ENCODE measurements at places on chromosomes 12 and 14.

- no peak for DNase-seq
These were observed 10.7 kb upstream of the TMBIM6 start for GRCh38 chr12:49730568-49731101.

DNA sequence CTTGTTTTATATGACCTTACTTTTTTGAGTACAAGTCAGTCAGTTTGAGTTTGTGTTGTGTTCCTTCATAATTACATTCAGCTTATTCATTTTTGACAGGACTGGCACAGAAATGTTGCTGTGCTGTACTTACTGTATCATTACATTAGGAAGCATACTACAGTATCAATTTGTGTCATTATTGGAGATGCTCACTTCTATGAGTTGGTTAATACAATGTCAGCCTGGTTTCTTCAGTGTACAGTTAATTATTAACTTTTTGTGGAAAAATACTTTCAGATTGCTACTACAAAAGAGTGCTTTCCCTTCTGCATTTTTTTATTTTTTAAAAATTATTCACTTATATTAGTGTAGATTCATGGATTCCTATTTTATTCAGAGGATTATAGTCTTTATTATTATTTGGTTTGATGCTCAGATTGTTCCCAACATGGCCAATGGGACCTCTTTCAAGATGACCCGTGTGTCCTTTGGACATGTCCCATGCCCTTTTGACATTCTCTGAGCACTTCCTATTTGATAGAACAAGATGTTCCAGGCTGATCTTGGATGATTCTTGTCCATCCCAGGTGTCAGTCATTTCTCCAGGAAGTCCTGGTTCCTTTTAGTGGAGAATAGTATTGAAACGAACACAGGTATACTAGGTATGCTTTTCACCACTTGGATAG lies 66.6 kb downstream of the MON2 start:
- DNase-seq, result no peak

GRCh38 chr14:102510616-102511520 lies 1.3 kb upstream of the ANKRD9 start:
- DNase-seq, result no peak

DNA sequence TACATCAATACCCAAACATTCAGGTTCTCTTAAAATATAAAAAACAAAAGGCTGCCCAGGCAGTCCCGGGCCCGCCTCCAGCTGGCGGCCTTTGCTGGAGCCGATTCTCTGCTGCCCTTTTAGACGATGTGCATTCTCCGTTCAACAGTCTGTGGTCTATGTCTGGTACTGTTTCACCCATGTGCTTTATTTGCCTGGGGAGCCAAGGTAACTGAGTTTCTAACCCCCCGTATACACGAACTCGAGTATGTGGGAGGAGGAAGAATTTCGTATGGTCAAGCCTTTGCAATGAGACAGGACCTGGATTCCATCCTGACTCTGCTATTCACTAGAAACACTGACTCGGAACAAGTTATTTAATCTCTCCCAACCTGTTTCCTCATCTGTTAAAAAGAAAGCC lies 54.1 kb upstream of the GPR68 start:
- no peak for DNase-seq

- DNase-seq, result no peak
These were observed 5.5 kb downstream of the KRT80 start for GRCh38 chr12:52186118-52186840.

- no peak for DNase-seq
These were observed 23.3 kb upstream of the EAPP start for GRCh38 chr14:34562776-34563150.

DNA sequence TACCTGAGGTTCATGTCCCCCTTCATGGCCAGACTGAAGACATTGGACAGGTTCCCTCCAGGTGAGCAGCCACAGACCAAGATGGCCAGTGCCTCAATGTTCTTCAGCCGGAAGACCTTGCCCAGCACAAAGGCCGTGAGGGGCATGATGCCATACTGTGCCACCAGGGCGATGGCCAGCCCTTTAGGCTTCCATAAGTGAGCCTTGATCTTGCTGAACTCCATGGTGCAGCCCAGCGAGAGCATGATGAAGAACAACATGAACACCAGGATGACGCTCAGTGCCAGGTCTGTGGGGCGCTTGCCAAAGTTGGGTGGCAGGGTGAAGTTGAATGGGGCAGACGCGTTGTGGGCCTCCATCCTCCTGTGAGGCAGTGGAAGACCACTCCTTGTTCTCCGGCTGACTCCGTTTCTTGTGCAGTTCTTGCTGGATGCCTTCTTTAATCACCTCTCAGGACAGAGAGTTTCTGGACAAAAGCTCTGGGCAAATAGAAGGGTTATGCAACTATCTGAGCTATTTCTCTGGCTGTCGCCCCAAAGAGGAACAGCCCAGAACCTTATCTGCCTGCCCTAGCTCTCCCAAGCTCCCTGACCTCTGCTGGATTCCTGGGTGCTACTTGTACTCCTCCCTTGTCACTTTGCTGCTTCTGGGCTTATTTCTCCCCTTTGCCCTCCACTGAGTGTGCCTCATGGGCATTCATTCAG lies at the start of gene SLC10A1:
SLC10A1 (minus strand) TSS at position 445 of the 704 bp plus-strand sequence; CDS start at position 359, 86 bp downstream.
- no peak for DNase-seq

- no peak for DNase-seq
These were observed 90.6 kb downstream of the VCPKMT start for GRCh38 chr14:50025776-50026175.

- DNase-seq, result no peak
These were observed 25.4 kb upstream of the CPM start for GRCh38 chr12:68958322-68958721.

DNA sequence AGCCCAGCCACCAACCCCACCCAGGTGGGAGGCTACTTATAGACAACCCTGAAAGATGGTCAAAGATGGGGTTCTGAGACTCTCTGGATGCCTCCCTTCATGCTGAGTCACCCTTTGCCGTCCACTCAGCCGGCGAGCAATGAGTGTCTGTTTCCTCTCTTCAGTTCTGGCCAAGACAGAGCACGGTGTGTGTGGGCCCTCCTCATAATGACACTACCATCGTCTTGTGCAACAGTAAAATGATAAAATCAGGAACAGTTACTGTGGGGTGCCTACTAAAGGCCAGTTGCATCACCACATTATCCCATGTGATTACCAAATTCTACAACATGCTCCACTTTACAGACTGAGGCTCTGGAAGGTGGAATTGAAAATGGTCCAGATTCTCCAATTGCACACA lies 7.0 kb upstream of the BDKRB1 start:
- DNase-seq, result peak; percentile 65

DNA sequence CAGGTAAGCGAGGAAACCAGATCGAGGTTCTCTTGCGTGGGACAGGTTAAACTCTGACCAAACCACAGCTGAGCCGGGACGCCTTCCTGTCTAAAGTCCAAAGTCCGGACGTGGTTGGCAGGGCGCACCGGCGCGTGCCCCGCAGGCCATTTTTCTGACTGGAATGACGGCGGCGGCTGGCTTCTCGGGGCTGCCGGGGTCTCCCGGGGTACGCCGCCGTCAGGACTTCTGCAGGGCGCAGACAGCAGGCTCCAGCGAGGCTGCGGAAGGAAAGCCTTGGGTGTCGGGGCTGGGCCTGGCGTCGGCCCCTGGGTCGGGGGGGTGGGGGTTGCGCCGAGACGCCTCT lies 32.8 kb downstream of the MIA2 start:
- DNase-seq, result no peak

DNA sequence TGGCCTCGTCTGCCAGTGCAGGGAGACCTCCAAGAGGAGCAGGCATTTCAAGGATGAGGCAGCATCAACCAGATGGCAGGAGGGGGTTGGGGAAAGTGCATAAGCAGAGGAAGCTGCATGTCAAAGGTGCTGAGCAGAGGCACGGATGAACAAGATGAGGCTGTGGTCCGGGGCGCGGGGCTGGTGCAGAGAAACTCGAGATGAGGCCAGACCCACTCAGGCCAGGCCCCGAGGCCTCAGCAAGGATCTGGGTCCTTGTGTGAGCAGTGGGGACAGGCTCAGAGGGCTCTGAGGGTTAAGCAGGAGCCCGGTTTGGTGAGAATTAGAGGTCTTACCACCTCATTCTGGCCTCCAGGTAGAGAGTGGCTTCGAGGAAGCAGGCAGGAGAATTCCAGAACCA lies 98.8 kb downstream of the DICER1 start:
- peak; percentile 56 for DNase-seq

- no peak for DNase-seq
These were observed 13.2 kb upstream of the SLC8A3 start for GRCh38 chr14:70201994-70202393.

DNA sequence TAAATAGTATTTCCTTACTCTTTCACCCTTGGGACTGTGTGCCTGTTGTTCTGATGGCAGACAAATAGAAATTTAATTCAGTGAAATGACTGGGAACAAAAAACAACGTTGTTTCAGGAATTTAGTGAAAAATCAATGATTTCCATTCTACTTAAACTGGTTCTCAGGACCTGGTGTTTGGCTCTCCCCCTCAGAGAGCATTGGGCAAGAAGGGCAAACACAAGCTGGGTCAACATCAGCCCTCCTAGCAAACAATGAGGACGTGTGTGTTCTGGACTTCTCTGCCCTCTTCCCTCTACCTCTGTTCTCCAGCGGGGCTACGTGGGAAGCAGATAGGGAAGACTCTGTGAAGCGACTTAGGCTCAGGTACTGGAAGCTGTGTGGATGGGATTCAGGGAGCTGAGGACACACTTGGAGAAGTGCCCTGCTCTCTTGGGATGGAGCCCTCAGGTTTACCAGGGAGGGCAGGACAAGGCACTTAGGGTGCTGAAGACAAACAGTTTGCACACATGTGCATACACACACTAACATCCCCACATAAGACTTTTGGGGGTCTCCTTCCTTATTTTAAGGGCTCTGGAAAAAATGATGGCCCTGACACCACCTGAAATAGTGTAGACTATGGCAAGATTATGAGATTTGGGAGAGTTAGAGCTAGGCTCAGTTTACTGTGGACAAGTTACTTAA lies 7.6 kb upstream of the SERPINA1 start:
- DNase-seq, result peak; percentile 18

DNA sequence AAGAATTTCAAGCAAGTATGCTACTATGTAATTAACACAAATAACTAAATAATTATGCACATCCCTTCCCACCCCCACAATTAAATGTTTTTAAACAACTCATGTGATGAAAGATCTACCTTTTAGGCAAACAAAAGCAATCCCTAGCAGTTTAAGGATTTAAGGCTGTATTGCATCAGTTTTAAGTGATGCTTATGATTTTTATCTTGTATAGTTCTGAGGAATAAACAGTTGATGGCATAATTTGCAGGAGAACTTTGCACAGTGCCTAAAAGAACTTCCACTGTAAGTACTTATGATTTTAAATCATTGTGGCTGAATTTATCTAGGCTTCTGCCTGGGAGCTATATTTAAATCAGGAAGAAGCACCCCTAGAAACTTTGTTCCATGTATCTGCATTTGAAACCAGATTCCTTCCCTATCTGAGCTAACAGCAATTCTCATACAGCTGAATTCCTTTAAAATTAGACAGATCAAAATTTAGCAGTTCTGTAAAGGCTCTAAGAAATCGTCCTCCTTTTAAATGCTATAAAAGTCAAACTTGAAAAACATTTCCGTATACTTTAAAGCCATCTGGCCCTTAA lies 388.6 kb downstream of the BCAT1 start:
- no peak for DNase-seq

GRCh38 chr12:107359382-107359781 lies 266.0 kb upstream of the CRY1 start:
- no peak for DNase-seq

GRCh38 chr12:19910681-19911080 lies 457.7 kb upstream of the PDE3A start:
- no peak for DNase-seq

DNA sequence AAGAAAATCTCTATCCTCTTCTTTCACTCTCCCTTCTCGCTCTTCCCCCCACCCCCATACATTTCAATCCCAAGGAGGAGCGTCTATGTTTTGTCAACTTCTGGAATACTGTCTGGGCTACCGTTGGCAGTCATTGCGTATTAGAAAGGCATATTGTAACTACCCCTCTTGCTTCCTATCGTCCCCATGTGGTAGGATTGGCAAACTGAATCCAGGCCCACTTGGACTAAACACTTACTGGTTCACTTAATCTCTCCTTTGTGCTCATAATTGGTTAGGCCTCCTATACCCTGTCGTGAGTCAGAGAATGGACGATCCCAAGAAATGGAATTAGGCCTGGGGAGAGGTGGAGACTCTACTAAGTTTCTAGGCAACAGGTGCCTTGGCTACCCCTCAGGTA lies 68.8 kb upstream of the SLC8A3 start:
- no peak for DNase-seq

DNA sequence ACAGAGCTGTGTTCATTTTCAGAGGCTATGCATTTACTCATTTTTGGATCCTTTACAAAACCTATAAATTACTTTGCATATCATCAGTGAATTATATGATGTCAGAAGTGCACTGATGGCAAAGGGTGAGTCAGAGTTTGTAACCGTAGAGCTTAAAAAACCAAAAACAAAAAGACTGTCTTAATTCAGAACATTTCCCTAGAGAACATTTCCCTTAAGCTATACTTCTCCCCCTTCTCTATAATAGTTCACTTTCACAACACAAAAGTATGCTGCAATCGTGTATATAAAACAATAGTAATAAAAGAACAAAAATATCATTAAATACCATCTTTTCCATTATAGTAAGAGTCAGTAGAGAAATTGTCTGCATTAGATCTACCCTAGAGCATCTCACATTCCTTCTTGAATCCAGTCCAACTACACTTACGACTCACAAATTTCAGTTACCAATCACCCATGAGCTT lies 934.9 kb downstream of the LRFN5 start:
- DNase-seq, result no peak

DNA sequence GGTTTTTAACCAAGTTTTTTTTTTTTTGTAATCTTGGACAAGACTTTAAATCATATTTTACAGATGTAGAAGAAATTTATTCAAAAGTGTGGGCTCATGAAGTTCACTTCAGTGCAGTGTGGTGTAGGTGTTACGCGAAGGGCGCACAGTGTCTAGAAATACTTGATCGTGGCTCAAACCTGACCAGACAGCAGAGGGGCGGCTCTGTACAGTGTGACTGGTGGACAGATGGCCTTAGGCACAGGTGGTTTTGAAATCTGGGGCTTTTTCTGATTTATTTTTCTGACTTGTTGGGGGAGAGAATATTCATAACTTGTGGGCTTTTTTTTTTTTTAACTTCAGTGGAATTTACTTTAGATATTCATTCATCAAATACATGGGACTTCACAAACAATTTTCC lies 179.2 kb downstream of the PELI2 start:
- no peak for DNase-seq

DNA sequence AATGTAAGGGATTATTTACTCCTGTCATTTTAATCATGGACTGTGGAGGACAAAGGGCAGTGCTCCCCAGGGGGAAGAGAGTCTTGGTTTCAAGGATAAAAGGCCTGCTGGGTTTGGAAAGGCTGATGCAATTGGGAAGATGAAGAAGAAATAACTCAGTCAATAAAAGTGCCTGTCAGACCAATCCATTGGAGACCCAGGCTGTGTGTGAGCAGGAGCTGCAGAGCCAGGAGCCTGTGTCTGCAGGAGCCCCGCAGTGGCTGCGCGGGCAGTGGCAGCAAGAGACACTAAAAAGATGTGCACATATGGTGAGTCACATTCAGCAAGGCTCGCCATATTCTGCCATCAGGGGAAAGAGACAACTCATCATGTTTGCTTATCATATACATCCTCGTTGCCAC lies 90.4 kb downstream of the CRACR2A start:
- DNase-seq, result peak; percentile 84

- DNase-seq, result no peak
These were observed 20.3 kb downstream of the OLR1 start for GRCh38 chr12:10151621-10152020.
